ENCODE measurements at places on chromosomes 16 and 17.

- DNase-seq = no peak
Observed at GRCh38 chr17:77763023-77763422, 195.5 kb upstream of the TNRC6C start.

DNA sequence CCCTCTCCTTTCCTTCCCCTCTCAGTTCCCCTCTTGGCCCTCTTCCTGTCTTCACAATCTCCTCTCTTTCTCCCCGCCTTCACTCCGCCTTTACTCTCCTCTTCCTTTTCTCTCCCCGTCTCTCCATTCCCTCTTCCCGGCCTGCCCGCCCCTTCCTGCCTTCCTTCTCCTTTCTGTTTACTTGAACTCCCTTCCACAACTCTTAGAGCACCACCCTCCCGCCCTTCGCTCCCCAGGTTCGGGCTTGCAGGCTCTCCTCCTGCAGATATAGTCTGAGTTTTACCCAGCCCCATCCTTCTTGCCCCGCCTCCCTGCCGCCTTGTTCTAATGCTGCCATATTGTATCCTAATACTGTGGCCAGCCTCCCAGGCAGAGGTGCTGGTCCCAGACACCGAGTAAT is 201.5 kb upstream of the N4BP1 start:
- no peak for DNase-seq

- no peak for DNase-seq
Observed at GRCh38 chr17:17728550-17729251, 47.4 kb downstream of the RAI1 start.

DNA sequence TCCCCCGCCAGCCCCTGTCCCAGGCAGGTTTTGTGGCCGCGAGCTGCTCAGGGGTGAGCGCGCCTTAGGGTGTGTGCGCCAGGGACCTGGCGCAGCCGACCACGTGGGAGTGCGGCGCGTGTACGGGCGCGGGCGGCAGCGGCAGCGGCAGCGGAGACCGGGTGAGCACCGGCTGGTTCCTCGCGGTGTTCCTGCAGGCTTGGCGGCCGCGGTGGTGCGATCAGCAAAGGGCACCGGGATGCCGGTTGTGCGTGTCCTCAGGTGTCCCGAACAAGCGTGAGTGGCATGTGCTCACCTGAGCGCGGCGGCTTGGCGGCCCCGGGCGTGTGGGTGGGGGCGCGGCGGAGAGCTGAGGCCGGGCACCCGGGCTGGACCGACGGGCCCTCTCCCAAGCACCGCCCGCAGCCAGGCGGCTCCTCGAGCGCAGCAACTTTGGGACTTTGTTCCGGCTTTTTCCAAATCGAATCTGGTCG is 381 bp upstream of the HSD11B2 start:
- DNase-seq = no peak
